ENCODE measurements at places on chromosomes 5 and 9.

- DNase-seq: no peak
These were observed 1111.9 kb downstream of the MAT2B start for GRCh38 chr5:164617290-164617689.

GRCh38 chr5:32014096-32014745, 159.9 kb downstream of the GOLPH3 start:
- no peak for DNase-seq

DNA sequence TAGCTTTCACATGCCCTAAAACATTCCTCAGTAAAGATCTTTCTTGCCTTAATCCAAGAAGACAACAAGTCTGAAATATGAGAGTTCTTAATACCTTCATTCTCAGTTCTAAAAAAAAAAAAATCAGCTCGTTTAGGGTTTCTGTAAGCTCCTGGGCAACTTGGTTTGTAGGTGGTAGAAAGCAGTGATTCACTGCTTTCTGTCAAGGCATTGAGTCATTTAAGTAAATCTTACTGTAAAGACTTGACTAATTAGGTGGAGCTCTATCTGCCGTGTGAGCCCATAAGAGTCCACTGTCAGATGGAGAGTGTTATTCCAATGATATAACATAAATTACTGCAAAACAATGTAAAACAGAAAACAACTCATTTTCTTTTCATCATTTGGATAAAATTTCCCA, 56.1 kb upstream of the MAST4 start:
- no peak for DNase-seq

- DNase-seq: no peak
These were observed 215.5 kb upstream of the TNC start for GRCh38 chr9:115333277-115334070.

GRCh38 chr5:150763023-150763769, 4.4 kb upstream of the DCTN4 start:
- DNase-seq: no peak

DNA sequence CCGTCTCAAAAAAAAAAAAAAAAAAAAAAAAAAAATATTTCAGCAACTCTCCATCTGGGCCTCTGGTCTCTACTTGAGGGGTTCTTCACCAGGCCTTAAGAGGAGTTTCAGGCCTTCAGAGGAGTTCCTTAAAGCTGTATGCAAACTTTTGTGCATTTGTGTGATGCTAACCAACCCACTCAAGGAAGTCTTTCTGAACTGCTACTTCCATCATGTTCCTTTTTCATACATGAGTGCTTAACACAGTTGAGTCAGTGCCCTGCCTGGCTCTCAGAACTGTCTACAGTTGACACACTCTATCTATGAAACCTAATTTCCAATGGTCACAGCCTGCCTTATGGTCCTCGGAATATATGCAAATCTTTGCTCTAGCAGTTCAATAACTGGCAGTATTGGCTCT, 146.5 kb downstream of the MEF2C start:
- DNase-seq: no peak

DNA sequence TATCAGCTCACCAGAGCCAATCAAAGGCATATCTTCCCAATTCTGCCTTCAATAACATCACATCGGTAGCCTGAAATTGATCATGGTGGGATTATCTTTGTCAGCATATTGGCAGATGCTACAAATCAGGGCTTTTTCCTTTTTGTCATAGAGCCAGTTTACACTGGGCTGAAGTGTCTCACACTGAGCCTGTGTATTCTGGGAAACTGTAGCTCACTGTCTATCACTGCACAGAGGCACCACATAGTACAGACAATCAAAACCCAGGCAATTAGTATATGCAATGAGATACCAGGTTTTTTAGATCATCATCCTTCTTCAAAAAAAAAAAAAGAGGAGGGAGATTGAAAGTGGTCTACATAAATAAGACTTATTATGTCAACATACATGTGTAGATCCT, 46.6 kb downstream of the ADAM19 start:
- DNase-seq: no peak

DNA sequence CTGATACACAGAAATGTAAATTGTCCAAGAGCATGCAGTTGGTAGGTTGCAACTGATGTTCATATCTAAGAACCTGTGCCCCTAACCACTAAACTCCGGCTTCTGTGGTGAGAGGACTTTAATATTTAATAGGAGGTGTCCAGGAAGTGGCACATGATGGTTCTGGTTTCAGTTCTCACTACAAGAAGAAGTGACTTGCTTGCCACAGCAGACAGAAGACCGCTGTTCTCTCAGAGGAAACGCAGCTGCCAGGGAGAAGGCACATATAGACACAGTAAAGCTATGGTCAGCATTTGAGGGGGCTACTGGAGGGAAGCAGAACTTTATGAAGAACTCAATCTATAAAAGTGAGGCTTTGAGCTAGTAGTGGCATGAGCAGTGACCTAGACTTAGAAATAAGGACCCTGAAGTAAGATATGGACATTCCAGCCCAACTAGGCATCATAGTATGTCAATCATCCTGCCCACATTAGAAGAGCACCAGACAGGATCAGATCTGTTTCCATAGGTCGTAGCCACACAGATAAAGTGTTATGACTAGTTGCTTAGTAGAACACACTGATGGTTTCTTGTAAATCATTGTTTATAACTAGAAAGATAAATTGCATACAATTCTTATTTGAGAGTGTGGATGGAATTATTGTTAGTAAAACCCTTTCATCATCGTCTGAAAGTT, 36.4 kb upstream of the DAB2 start:
- no peak for DNase-seq

DNA sequence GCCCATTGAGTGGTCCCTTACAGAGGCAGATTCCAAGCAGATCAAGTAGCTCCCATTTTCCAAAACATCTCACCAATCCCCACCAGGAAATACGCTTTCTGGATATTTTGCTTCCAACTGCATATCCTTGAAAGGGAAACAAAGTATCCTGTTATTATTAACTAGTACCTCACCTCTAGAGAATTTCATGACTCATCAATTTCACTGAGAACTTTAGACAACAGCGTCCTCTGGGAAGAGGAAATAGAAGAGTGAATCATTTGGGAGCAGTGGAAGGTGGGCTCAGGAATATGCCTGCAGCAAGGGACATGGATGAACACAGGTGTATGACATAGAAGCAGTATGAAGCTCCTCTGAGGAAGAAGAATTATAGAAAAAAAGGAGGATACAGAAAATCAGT, 186.7 kb downstream of the MARCHF11 start:
- DNase-seq: no peak
